ENCODE measurements at places on chromosomes 1 and 21. TPM values are rescaled to one million over a fixed set of nuclear protein-coding genes. Genes with fewer than 3 reads are reported as not detected.

The ZSWIM5 gene
- total RNA-seq, result 4.7 TPM

The TMEM269 gene
- not detected for total RNA-seq

The STK40 gene
- 12.9 TPM for total RNA-seq

The RNU1-1 gene
- total RNA-seq, result 2,882 TPM

The RIPPLY3 gene
- not detected for total RNA-seq

The SMCP gene
- not detected for total RNA-seq

The EVI5 gene
- total RNA-seq, result 55.3 TPM

The CCDC185 gene
- not detected for total RNA-seq

The LDLRAD1 gene
- total RNA-seq, result not detected

The CAPN9 gene
- total RNA-seq, result not detected

The YTHDF2 gene
- total RNA-seq, result 36.9 TPM

The PRDM16 gene
- 11.3 TPM for total RNA-seq

The MPZ gene
- 1.2 TPM for total RNA-seq

The GON4L gene
- total RNA-seq, result 39.9 TPM

The FCRL1 gene
- not detected for total RNA-seq

The AMY1A gene
- total RNA-seq, result not detected

The SPRR4 gene
- not detected for total RNA-seq

The LRRC39 gene
- total RNA-seq, result 3.7 TPM

The PLD5 gene
- total RNA-seq, result under 0.01 TPM

The IFNGR2 gene
- 10.6 TPM for total RNA-seq

The PTGER3 gene
- 11.7 TPM for total RNA-seq

The CFHR3 gene
- not detected for total RNA-seq

The ZBTB18 gene
- total RNA-seq, result 2.9 TPM

The ZYG11A gene
- 0.72 TPM for total RNA-seq

The OXCT2 gene
- 0.99 TPM for total RNA-seq

The MEF2D gene
- 6.0 TPM for total RNA-seq

The TMCC2 gene
- 7.0 TPM for total RNA-seq

The TTC24 gene
- total RNA-seq, result not detected

The DNAH14 gene
- total RNA-seq, result 33.9 TPM

The FAM151A gene
- total RNA-seq, result not detected

The NFASC gene
- total RNA-seq, result 25.9 TPM

The CELF3 gene
- total RNA-seq, result not detected

The FCER1A gene
- not detected for total RNA-seq
